ENCODE measurements at places on chromosomes 5 and 9. TPM values are rescaled to one million over a fixed set of nuclear protein-coding genes. Genes with fewer than 3 reads are reported as not detected.

- DNase-seq, result no peak
These were observed 480.4 kb upstream of the TUSC1 start for GRCh38 chr9:26158631-26159150.

DNA sequence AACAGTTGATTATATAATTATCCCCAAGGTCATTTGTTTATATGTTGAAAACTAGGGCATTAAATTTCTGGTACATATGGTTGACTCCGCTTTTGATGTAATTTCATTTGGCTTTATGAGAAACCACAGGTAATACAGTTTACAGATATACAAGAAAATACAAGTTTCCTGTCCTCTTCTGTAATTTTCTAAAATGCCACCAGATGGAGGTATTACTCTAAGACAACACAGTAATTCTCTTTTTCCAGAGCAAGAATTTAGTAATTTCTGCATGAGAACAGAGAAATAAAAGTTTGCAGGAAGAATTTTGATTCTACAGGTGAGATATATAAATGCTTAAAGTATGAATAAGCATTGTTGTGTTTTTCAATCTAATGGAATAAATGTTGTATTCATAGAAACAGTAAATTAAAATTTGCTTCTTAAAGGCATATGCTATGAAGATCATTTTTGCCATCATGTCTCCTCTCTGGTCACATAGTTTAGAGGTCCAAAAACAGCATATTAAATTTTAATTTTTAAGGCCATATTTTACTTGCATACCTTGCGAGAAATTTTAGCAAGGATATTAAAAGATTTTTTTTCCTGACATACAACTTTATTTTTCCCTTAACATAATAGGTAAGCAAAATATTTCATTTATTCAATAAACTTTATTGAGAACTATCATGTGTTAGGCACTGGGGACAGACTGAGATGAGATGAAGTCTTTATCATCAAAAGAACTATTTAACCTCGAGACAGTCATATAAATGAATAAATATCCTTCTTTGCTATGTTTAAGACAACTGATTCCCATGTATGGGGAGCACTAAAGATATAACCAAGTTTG, 22.7 kb downstream of the CHD1 start:
- DNase-seq, result no peak

DNA sequence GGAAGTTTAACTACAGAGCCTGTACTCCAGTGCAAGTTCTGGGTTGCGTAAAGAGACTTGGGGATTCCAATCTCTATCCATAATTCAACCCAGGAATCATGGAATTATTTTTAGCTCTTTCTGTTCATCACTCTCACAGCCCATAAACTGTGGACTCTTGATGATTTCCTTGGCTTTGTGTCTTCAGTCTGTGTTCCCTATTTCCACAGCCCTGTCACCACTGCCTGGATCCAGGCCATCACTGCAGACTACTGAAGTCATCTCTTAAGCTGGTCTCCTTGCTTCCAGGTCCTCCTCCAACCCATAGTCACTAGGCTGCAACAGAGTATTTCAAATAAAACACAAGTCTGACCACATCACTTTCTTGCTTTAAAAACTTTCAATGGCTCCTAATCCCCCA, 211.7 kb downstream of the PLK2 start:
- DNase-seq, result no peak

DNA sequence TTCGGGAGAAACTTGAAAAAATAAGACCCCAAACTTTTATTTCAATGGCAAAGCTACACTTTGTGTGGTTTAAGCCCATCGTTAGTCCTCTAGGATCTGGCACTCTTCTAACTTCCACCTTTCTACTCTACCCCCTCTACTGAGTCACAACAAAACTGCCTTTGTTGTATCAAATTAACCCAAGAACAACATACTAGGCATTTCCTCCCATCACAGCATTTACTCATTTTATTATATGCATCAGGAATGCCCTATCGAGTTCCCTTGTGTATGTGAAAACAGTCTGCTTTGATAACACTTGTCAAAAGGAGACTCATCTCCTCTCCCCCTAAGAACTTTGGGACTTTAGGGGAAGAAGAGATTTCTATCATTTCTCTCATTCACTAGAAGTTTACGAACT, 158.9 kb upstream of the FREM1 start:
- DNase-seq, result no peak

DNA sequence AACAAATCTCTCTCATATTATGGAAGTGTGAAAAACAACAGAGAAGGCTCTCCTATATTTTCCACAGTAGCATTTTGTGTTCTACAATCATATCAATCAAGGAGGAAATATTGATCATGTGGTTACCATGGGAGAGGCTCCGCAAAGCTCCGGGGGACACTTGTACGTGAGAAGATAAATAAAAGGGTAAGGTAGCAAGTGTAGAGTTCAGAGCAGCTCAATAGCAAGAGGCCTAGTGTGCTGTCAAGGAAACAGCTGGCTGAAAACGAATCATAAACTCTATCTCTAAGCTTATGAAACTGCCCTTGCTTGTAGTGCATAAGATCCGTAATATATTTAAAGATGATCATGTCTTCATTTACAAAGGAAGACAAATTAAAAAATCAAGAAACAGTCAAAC, 57.5 kb downstream of the CDH18 start:
- no peak for DNase-seq

GRCh38 chr5:124998520-124998919, 252.1 kb upstream of the ZNF608 start:
- DNase-seq, result no peak

DNA sequence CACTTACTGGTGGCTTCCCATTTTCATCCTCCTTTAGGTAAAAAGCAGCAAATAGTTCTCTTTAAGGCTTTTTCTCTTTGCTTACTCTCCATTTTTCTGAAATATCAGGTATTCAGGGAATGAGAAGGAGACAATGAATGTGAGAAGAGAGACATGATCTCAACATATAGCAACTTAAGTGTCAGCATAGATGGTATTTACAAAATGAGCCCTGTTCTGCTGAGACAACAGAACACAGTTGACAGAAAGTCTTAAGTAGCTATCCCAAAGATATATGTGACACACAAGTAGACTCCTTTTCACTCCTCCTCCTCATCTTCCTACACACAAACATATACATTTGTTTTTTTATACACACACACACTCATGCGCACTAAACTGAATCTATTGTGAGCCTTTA, 649.3 kb upstream of the WWC1 start:
- DNase-seq, result no peak

The MCC gene
- total RNA-seq, result 1.8 TPM

The GPR21 gene
- not detected for total RNA-seq

The ELP1 gene
- 21.8 TPM for total RNA-seq

All from natural killer cell (primary cell).